ENCODE measurements at places on chromosomes 1 and 21.

- no peak for DNase-seq
These were observed 534.5 kb downstream of the PTPRC start for GRCh38 chr1:199173356-199173755.

- DNase-seq = peak; percentile 46
These were observed 2.9 kb downstream of the IFI6 start for GRCh38 chr1:27668808-27669723.

DNA sequence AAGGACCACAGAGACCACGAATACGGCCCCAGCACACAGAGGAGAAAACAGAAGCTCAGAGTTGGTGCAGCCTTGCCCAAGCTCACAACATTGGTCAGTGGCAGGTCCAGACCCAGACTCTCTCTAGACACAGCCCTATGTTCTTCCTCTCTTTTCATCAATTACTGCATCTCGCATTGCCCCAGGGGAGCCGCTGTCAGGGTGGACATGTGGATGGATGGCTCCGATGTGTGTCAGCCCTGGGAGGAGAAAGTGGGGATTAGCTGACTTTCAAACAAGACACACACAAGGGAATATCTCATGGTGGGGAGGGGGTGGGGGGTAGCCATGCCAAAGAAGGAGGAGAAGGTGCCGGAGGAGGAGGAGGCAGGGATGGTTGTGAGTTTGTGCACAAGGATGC, 556.8 kb downstream of the NPHP4 start:
- no peak for DNase-seq

- no peak for DNase-seq
These were observed 111.5 kb upstream of the USP24 start for GRCh38 chr1:55326496-55327243.

DNA sequence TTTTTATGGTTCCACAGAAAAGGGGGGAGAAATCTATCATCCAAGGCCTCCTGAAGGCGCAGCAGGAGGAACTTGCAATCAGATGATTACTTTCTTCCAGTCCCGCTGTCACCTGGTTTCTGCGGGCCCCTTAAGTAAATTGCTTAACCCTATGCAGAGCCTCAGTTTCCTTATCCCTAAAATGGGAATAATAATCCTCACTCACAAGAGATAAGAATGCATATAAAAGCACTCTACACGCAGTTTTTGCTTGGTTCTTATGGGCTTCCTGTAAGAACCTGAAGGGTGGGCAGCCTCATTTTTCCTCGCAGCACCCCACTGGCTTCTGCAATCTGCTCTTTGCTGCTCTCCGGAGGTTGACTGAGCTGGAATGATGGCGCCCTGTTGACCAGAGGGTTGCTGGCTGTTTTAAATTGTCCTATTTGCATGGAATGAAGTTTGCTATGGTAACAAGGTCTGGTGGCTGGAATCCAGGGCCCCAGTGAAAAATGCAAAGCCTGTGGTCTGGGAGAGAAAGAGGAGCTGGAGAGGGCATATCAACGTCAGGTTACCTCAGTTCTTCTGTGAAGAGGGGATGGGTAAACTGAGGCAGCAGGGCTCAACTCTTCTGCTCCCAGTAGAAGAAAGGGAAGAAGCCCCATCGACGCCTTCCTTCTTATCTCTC, 1.0 kb upstream of the KAZN start:
- no peak for DNase-seq

- DNase-seq = no peak
These were observed 34.9 kb upstream of the LYPD8 start for GRCh38 chr1:248790456-248790855.

- no peak for DNase-seq
These were observed 8.4 kb downstream of the PCBP3 start for GRCh38 chr21:45651921-45652320.

- no peak for DNase-seq
These were observed at the start of gene PGLYRP3 for GRCh38 chr1:153312570-153313186. TSS of gene PGLYRP3 (minus strand) at chr1:153312952. CDS start at chr1:153310665, 2,287 bp downstream.

DNA sequence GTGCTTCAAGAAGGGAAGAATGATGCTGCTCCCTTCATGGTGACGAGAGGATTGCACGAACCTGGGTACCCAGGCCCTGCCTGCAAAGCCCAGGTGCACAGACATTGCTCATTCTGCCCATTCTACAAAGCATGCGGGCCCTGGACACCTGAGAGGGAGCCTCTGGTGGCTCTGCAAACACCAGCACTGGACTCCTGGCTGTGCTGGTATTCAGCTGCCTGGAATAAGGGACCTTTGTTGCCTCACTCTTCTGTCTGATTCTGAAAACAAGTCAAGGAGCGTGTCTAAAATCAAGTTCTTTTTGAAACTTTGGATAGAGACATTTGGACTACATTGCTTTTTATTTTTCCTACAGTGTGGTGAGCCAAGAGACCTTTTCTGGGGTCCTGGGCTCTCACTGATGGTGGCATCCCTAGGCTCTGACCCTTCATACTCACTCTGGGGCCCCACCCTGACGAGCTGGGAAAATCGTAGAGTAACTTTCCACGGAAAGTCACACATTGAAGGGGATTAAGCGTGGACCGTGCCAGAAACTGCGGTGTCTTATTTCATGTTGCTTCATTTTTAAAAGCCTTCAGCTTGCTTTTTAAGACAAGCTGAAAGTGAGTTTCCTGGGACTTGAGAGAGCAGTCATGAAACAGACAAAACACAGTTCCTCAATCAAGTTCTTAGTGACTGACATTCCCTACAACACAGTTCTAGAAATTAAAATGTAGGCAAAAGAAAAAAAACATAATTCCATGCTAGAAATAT, 24.0 kb downstream of the ABCA4 start:
- no peak for DNase-seq

- peak; percentile 44 for DNase-seq
These were observed 112.3 kb upstream of the TRABD2B start for GRCh38 chr1:48109390-48110013.
